ENCODE measurements at places on chromosomes 11 and 22.

- DNase-seq, result no peak
These were observed 35.1 kb downstream of the LINC01488 start for GRCh38 chr11:69516526-69516925.

DNA sequence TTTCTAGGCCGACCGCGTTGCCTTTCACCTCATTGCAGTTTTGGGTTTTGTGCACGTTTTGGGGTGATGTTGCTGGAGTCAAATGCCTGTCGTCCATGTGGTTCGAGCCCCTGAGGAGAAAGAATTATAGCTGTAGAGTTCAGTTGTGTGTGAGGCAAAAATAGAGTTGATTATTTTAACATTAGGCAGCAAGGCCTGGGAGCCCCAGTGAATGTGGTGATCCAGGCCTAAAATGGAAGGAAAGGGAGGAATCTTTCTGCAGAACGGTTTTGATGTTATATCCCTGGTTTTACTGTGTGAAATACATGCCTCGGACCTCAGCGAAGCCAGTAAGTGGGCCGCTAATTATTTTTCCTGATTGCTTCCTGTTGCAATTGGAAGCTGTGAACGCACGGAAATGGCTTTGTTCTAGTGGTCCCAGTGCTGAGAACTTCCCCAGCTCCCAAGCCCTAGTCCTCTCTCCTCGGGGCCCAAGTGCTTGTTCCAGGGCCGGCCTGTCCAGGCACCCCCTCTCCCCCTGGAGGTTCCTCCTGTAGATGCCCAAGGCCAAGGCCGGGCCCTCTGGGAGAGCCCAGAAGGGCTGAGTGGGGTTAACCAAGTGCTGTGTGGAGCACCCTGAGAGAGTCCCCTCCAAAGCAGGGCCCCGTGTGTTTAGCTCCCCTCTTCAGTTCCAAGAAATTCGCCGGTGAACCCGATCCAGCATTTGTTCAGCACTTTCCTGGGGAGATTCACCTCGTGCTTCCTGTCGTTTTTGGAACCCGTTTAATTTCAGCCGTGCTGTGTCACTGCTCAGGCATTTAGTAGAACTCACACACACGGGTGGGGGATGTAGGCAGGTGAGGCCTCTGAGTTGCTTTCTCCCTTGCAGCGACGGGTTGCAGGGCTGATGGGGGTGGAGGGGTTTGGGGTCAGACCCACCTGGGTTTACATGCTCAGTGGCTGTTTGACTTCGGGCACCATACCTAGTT lies 2.1 kb downstream of the LRP5 start:
- DNase-seq, result no peak

GRCh38 chr11:133563505-133564025 lies 31.3 kb upstream of the OPCML start:
- DNase-seq, result no peak

DNA sequence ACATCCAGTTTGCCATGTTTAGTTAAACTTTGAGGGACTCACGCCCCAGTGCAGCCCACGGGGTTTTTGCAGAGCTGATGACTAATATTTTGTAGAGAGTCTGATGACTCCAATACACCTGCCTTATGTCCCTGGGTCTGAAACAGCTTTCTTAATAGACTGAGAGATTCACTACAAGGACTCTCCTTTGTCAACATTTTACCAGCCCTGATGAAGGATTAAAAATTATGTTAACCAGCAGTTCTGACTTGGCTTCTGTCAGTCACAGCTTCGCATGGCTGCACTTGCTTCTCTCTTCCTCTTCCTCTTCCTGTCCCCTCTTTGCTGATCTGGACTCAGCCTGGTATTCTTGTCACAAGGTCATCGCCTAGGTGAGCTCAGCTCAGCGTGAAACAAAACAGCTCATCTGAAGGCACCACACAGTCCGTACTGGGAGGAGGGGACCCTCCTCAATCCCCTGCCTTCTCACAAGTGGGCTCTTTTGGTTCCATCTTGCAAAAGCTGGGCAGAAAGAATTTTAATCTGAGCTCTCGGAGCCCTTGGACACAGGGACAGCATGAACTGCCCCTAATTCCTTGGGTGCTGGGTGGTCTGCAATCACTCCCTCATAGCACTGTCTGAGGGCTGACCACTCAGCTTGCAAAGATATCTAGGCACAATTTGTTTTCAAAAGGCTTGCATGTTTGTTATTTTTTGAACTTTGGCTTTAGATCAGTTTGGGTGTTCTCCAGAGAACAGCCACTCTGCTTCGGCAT lies 38.1 kb upstream of the POU2AF1 start:
- DNase-seq, result no peak

GRCh38 chr22:45608763-45609180 lies 62.9 kb upstream of the ATXN10 start:
- no peak for DNase-seq

- DNase-seq, result no peak
These were observed 28.5 kb upstream of the CCDC34 start for GRCh38 chr11:27391331-27392015.
